ENCODE measurements at places on chromosomes 3 and 15. TPM values are rescaled to one million over a fixed set of nuclear protein-coding genes. Genes with fewer than 3 reads are reported as not detected.
A peak's percentile ranks its signal among the peaks of the same experiment; 100 is the strongest.

DNA sequence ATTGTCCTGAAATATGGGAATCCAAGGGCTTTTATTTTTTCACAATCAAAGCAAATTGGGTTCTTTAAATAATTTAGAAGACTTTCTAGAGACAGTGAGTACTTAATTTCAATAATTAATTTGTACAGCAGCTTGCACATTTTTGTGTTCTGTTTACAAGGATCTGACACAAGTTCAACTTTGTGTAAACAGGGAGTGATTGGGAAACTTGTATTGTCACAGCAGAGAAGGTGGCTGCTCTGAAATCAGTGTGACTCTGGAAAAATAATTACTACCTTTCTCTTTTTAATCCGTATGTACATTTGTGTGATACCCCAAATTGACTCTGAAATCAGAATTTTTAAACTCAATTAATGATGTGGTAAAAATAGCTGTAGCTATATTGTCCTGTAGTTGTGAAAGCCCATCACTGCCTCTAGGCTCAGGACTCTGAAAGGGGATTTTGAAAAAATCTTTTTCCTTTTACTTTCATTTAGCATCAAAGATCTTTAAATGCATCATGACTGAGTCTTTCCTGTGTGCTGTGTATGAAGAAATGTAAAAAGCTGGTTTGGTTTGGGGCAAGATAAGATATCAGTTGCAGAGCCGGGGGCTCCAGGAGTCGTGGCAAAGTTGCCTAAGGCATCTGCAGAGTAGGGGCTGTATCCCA, 45.1 kb downstream of the MFSD1 start:
- no peak for DNase-seq

Gene ADIPOQ
- not detected for total RNA-seq

DNA sequence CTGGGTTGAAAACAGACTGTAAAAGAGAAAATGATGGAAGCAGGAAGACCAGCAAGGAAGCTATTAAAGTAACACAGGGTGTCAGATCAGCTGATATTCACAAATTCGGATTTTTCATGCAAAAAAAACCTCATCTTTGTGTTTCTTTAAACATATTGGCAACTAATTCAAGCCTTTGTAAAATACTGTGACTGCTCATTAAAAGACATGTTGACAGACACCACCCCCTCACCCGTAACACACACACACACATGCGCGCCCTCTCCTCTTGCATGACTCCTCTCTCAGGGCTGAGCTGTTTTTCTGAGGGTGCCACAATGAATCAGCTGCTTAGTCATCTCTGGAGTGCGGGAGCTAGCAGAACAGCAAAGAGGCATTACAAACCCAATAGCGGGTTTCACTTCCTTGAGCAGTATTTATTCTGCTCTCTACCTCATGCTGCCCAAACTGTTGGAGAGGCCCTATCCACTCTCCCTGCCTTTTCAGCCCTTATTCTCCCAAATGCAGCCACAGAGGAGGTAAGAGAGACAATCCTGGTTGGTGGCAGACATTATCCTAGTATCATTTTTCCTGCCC, 35.8 kb upstream of the CCDC80 start:
- peak; percentile 68 for DNase-seq

DNA sequence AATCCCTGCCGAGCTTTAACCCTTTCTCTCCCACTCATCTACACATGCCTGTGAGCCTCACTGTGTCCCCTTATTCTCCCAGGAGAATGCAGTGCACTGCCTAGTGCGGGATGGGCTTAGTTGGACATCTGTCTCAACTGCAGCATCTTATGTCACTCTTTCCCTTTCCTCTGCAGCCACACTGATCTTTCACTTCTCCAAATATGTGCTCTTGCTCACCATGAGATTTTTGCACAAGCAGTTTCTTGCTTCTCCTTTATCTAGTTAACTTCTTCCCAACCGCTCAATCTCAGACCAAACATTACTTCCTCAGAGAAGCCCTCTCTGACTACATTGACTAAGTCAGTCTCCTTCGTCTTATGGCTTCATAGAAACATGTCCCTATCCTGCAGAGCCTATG, 292.3 kb downstream of the KBTBD8 start:
- DNase-seq = peak; percentile 18

GRCh38 chr3:23376516-23377248, 173.6 kb downstream of the UBE2E2 start:
- DNase-seq = no peak

GRCh38 chr3:37131860-37132144, 42.6 kb downstream of the LRRFIP2 start:
- DNase-seq = no peak

Measured in CD4-positive, alpha-beta T cell (primary cell).